Stimulated activated CD4-positive, alpha-beta T cell treated with anti-CD3 and anti-CD28 coated beads, Interleukin-12 subunit alpha, Interleukin-12 subunit beta, amount 100 ng/mL, for 24 hours (primary cell): ENCODE measurements at places on chromosomes 2 and 18.

- no peak for DNase-seq
Measured at GRCh38 chr2:199989822-199990221, 34.4 kb downstream of the MAIP1 start.

- DNase-seq = no peak
Measured at GRCh38 chr2:138223319-138223718, 259.0 kb downstream of the HNMT start.

GRCh38 chr18:9835113-9835755 is 50.5 kb upstream of the TXNDC2 start:
- DNase-seq = no peak

DNA sequence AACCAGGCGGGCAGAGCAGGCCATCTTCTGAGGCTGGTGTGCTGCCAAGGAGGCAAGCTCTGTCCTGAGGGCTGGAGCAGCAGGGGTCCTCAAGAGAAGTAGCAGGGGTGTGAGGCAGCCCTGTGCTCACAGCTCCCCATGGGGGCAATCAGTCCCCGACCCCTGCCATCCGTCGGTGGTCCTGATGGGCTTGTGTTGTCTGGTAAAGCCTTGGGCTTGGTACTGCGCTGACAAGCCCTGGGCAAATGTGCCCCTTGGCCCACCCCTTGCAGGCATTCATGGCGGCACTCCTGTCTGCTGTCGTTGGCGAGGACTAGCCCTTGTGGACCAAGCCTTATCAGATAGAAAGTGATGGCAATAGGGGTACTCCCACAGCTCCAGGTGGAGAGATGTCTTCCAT is 22.6 kb upstream of the SCLY start:
- no peak for DNase-seq

GRCh38 chr2:105678346-105678745 is 66.4 kb upstream of the NCK2 start:
- DNase-seq = no peak

GRCh38 chr2:157439824-157440186 is 4.1 kb downstream of the CYTIP start:
- no peak for DNase-seq

DNA sequence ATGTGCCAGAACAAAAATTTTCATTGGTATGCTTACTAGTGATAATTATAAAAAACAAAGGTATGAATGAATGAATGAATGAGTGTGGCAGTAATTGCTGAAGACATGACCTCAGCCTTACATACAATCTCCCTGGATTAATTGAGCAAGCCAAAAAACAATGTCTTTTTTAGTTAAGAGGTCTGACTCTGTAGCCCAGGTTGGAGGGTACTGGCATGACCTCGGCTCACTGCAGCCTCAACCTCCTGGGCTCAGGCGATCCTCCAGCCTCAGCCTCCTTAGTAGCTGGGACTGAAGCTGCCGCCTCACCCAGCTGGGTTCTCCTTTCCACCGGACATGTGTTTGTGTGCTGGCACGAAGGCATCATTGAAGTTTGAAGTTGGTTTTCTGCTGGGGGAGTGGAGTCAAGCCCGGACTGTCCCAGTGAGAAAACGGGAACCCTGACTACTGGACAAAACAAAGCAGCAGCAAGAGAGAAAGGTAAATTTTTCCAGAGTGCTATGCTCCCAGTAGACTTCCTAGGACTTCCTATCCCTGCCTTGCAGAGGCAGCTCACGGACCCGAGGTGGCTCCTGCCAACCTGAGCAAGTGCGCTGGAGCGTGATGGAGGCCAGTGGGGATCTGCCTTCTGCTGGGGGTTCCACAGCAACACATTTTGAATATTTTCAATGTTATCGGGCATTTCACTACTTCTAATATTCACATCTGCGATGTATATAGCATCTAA is 6.4 kb upstream of the IMP4 start:
- DNase-seq = no peak

DNA sequence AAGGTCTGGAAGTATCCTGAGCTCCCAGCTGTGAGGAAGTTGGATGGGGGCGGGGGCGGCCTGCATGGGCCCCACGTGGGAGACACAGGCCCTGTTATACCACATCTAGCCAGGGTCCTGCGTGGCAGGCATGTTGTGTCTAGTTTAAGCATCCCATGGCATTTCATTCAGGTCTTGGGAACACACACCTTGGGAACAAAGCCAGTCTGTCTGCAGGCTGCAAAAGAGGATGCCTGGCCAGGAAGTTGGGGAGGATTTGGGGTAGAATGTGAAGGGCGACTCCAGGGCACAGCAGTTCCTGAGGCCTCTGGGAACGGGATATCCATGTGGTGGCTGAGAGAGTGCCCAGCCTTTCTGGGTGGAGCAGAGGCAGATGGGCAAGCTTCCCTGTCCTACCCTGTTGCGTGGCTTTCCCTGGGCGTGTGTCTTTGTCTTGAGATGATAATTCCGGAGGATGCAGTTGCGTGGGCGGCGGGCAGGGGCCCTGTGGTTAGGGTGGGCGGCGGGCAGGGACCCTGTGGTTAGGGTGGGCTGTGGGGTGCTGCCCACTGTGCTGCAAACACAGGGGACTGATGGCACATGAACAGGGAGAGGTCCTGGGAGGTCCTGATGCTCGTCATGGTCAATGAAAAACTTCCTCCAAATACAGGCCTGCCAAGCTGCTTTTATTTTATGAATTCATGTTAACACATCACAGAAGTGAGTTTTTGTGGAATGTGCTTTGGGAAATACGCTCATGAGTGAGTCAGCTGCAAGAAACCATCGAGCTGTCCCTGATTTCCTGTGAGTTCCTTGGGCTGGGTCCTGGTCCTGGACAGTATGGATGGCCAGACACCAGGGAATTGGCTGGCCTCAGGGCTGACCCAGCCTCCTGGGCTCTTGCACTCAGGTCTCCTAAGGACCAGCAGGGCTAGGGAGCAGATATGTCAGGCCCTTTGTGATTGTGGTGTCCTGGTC is 90.0 kb upstream of the HS6ST1 start:
- DNase-seq = no peak

- DNase-seq = no peak
Measured at GRCh38 chr2:106106622-106107508, 87.2 kb downstream of the UXS1 start.

GRCh38 chr2:178111743-178112142 is 494 bp upstream of the RBM45 start:
- no peak for DNase-seq

DNA sequence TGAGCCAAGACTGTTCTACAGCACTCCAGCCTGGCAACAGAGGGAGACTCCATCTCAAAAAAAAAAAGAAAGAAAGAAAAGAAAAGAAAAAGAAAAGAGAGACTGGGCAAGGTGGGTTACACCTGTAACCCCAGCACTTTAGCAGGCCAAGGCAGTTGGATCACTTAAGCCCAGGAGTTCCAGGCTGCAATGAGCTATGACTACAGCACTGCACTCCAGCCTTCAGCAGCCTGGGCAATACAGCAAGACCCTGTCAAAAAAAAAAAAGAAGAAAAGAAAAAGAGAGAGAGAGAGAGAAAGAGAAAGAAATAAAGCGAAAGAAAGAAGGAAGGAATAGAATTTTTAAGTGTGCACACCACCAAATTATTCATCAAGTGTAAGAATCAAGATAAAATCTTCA is 2.9 kb downstream of the SPIRE1 start:
- DNase-seq = no peak

DNA sequence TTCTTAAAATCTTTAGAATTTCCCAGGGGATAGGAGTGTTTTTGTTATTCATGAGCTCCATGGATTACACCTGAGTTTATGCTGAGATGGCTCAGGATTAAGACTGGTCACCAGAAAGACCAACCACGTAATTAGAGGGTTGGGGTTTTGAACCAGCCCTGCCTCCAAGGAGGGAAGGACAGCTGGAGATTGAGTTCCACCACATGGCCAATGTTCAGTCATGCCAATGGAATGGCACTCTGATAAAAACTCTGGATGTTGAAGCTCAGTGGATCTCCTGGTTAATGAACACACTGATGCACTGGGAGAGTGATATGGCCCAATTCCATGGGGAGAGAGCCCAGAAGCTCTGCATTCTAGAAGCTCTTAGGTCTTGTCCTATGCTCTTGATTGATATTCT is 38.7 kb upstream of the PTPN4 start:
- no peak for DNase-seq
